ENCODE measurements at places on chromosomes 2 and 18.

- DNase-seq: no peak
Measured at GRCh38 chr2:213296270-213296669, 12.0 kb downstream of the SPAG16 start.

- DNase-seq: no peak
Measured at GRCh38 chr2:9952286-9952737, 819 bp downstream of the GRHL1 start.

DNA sequence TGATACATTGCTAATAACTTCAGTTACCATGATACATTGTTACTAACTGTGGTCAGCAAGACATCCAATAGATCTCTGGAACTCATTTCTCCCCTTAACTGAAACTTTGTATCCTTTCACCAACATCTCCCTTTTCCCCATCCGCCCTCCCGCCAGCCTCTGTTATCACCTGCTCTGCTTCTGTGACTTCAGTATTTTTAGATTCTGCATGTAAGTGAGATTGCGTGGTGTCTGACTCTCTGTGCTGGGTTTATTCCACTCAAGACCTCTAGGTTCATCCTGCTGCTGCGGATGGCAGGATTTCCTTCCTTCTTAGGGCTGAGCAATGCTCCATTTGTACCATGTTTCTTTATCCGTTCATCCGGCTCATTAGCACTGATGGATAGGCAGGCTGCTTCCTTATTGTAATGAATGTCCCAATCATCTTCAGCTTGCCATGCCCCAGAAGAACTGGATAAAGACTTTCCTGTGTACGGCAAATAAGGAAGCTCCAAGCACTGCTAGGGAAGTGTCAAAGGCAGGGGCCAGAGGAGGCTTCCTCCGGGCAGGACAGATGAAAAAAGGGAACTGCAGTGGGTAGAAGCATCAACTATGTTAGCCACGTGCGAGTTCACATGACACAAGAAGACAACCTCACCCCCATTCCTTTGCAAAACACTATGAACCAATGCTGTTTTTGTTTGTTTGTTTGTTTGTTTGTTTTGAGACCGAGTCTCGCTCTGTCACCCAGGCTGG, 113.4 kb downstream of the EIPR1 start:
- no peak for DNase-seq

DNA sequence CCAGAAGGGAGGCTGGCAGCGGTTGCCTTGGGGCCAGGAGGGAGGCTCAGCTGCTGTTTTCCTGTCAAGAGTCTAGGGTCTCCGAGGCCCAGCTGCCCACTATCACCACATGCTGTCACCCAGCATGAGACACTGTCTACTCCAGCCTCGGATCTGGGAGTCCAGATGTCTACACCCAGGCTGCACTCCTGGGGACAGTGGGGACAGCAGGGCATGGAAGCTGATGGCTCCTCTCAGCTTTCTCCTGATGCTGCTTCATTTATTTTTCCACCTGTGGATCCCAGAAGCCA, 134.0 kb downstream of the PTGR3 start:
- DNase-seq: no peak

DNA sequence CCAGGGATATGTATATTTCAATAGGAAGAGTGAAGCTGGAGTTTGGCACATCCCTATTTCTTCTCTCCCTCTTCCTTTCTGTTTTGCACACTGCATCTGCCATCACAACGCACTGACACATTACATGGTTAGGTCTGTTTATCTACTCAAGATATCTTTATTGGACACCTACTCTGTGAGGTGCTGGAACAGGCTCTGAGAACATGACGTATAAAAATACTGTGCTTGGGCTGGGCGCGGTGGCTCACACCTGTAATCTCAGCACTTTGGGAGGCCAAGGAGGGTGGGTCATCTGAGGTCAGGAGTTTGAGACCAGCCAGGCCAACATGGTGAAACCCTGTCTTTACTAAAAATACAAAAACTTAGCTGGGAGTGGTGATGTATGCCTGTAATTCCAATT, 653.3 kb downstream of the SLC4A3 start:
- no peak for DNase-seq

GRCh38 chr18:6580401-6580800, 149.1 kb upstream of the ARHGAP28 start:
- DNase-seq: no peak

DNA sequence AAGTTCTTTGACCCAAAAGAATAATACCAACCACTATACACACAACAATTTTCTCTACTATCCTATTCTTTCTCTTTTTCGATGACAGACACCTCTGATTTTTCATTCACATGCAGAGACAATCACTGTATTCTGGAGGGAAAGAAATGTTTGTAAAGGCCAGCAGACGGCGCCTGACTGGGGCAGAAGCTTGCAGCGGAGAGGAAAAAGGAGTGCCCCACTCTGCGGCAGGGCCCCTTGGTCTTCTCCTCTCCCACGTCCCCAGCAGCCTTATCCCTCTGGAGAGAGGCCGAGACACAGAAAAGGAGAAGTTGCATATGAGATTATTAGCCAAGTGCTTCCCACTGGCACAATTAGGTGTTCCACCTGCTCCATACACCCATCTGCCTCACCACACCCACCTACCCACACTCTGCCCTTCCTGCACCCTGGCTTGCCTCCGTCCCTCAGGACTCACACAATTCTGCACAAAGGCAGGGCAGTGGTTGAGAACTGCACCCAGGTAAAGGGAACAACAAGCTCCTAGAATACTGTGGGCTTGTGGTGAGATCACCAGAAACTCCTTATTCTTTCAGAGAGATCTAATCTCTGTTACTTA, 687.3 kb downstream of the NRXN1 start:
- DNase-seq: no peak

DNA sequence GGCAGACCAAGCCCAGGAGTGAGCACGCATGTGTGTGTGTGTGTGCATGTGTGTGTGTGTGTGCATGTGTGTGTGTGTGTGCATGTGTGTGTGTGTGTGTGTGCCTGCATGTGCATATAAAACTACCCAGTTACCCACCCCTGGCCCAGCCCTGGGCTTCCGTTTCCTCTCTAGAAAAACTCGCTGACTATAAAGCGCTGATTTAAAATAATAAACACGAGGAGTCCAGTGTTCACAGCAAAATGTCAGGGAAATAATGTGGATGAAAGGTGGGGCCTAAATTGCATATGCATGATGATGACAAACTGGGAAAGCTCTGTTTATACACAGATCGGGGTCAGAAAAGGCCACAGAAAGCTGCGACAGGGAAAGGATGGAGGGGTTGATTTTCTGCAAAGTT, 7.5 kb downstream of the ADCY3 start:
- DNase-seq: no peak

Data from stimulated activated CD8-positive, alpha-beta memory T cell treated with anti-CD3 and anti-CD28 coated beads, Interleukin-4, amount 100 ng/mL, for 1 hour (primary cell).